ENCODE measurements at places on chromosomes 1 and 21. TPM values are rescaled to one million over a fixed set of nuclear protein-coding genes. Genes with fewer than 3 reads are reported as not detected.

- H3K27ac ChIP-seq: no peak overlapping the region
- peaks cover 46% of the 10 kb centered on the region for H3K36me3 ChIP-seq
- DNase-seq: no peak
- H3K4me1 ChIP-seq: peaks cover 32% of the 10 kb centered on the region
- no peaks in the 10 kb centered on the region for H3K27me3 ChIP-seq
Measured at GRCh38 chr1:214641214-214641895, 38.4 kb downstream of the CENPF start.

DNA sequence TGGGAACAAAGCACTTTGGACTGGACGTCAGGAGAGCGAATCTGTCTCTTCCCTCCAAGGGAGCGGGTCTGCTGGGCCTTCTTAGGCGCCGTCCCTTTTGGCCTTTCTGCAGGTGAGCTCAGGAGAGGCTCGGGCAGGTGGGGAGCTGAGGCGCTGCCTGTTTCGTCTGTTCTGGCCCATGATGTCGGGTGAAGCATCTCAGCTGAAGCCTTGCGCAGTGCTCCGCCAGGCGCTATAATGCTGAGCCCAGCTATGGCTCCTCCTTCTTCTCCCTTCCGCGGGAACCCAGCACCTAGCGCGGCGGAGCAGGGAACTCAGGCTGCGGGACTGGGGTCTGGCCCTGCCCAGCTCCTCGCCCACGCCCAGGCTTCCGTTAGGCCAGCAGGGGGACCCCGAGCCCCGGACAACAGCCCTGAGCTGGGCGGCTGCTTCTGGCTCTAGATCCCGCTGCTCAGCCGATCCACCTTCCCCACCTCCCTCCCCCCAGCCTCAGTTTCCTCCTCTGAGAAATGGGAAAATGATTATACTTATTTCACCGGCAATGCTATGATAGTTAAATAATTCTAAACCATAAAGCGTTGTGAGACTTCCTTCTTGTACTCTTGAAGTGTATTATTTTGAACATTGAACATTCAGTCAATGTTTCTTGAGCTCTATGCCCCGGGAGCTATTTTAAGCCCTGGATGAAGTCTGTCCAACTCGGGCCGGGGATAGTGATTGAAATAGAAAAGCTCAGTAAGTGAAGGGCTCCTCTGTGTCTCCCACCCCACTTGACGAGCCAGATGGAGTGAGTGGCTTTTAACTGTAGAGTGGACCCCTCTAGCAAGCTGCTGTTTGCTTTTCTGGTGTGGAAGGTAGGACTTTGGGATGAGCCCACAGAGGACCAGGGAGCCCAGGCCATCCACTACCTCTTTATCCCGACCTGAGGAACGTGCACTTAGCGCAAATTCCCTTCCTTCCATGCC lies 9.6 kb upstream of the ADORA1 start:
- peaks cover 9% of the 10 kb centered on the region for H3K4me1 ChIP-seq
- H3K36me3 ChIP-seq: no peaks in the 10 kb centered on the region
- peak; percentile 75 for DNase-seq
- peaks cover 41% of the 10 kb centered on the region for H3K27me3 ChIP-seq

DNA sequence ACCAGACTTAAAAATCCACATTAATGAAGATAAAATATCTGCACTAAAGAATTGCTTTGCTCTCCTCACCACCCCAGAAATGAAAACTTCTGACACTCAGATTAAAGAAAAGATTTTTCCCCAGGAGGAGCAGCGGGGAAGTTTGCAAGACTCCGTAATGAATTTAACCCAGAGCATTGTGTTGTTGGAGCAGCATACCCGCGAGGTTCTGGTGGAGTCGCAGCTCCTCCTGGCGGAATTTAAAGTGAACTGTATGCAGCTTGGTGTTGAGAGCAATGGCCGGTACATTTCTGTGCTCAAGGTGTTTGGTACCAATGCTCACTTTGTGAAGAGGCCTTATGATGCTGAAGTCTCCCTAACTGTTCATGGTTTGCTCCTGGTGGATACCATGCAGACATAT lies 46.4 kb downstream of the VPS13D start:
- peaks cover 56% of the 10 kb centered on the region for H3K36me3 ChIP-seq
- H3K4me1 ChIP-seq: peaks cover 1% of the 10 kb centered on the region
- no peak overlapping the region for H3K4me3 ChIP-seq
- H3K27ac ChIP-seq: no peak overlapping the region
- no peaks in the 10 kb centered on the region for H3K27me3 ChIP-seq

GRCh38 chr1:217392441-217392840 lies 238.4 kb downstream of the GPATCH2 start:
- no peaks in the 10 kb centered on the region for H3K4me1 ChIP-seq
- DNase-seq: peak; percentile 6

GRCh38 chr1:24236789-24237371 lies 49.8 kb upstream of the IFNLR1 start:
- peaks cover 10% of the 10 kb centered on the region for H3K27me3 ChIP-seq
- H3K4me1 ChIP-seq: peaks cover 8% of the 10 kb centered on the region
- H3K36me3 ChIP-seq: no peaks in the 10 kb centered on the region
- H3K27ac ChIP-seq: no peak overlapping the region
- DNase-seq: no peak

DNA sequence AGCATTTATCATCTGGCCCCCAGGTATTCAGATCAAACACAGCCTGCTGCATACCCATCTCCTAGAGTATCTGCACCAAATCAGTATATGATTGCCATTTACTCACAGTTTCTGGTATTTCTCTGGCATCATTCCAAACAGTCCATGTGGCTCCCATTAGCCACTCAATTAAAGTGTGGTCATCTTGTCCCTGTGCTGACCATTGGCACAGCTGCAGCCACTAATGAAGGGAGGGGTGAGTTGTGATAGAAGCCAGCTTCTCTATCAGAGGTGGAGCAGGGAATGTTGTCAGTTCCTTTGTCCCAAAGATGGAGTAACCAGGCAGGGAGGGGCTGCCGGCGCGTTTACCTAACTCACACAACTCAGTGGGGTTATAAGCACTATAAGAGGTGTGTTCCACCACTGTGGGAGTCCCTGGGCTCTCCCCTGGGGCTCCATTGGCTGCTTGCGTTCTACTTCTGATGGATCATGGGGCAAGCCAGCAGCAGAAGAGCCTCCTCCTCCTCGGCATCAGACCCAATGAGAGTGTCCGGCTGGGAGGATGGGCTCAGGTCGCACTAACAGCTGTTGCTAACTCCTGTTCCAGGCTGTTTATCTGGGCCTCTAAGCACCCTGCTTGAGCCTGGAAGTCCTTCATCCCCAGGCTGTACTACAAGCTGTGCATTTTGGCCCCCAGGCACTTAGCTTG lies 108.6 kb downstream of the GDAP2 start:
- DNase-seq: no peak
- no peaks in the 10 kb centered on the region for H3K36me3 ChIP-seq
- no peak overlapping the region for H3K4me3 ChIP-seq
- H3K27ac ChIP-seq: no peak overlapping the region
- no peaks in the 10 kb centered on the region for H3K4me1 ChIP-seq

GRCh38 chr1:21919520-21919919 lies 17.6 kb downstream of the HSPG2 start:
- no peak for DNase-seq
- no peaks in the 10 kb centered on the region for H3K27me3 ChIP-seq
- H3K4me1 ChIP-seq: no peaks in the 10 kb centered on the region
- H3K27ac ChIP-seq: no peak overlapping the region
- no peak overlapping the region for H3K4me3 ChIP-seq

GRCh38 chr1:100703716-100704115 lies 15.8 kb upstream of the VCAM1 start:
- peaks cover 2% of the 10 kb centered on the region for H3K27me3 ChIP-seq
- no peak for DNase-seq
- H3K4me1 ChIP-seq: no peaks in the 10 kb centered on the region
- no peak overlapping the region for H3K27ac ChIP-seq
- H3K36me3 ChIP-seq: no peaks in the 10 kb centered on the region

DNA sequence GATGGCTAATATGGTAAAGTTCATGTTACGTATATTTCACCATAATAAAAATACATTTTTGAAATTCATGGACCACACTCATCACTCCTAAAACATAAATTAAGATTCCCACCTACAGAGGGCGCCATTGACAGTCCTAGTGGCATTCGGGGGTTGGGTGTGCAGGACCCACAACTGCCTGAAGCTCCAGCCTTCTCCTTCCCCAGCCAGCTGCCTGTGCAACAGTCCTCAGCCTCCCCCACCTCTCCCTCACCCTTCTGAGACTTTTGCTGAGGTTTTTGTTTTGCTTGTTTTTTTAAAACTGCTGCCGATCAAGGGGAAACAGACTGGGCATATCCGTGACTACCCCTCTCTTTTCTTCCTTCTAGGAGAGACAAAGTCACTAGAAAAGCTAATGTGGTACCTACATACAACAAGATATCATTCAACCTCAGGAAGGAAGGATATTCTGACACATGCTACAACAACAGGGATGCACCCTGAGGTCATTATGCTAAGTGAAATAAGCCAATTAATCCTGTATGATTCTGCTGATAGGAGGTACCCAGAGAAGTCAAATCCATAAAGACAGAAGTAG lies 9.2 kb upstream of the EVA1C start:
- no peak overlapping the region for H3K27ac ChIP-seq
- peak; percentile 88 for DNase-seq
- no peaks in the 10 kb centered on the region for H3K36me3 ChIP-seq
- peaks cover 7% of the 10 kb centered on the region for H3K4me1 ChIP-seq
- H3K27me3 ChIP-seq: peaks cover 18% of the 10 kb centered on the region

GRCh38 chr1:190019717-190020116 lies 457.9 kb downstream of the BRINP3 start:
- no peaks in the 10 kb centered on the region for H3K27me3 ChIP-seq
- no peaks in the 10 kb centered on the region for H3K36me3 ChIP-seq
- no peaks in the 10 kb centered on the region for H3K4me1 ChIP-seq
- no peak for DNase-seq
- H3K4me3 ChIP-seq: no peak overlapping the region

DNA sequence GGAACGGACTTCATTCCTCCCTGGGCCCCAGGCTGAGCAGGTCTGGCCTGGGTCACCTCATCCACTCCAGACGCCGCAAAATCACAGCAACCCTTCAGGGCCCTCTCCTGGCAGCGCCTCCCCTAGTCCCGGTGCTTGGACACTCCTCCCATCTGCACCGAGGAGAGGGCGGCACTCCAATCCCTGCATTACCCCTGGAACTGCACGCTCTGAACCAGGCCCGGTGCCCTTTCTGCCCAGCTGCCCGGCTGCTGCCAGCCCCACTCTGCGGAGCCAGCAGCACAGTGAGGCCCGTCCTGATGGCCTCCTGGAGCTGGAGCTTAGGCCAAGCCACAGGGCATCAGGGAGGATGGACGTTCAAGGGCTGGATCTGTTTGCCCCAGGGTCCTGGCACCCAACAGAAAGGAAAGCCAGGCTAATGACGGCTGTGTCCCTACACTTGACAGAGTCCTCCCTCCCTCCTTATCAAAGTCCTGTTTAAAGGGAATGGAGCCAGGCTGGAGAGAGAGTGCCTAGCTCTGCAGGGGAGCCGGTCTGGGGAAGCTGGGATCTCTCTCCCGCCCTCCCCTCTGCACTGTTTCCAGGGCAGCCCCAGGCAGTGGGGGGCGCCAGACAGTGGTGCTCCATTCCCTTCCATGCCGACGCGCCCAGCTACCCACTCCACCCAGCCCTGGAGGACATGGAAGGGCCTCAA lies 12.7 kb downstream of the COL6A2 start:
- H3K27me3 ChIP-seq: no peaks in the 10 kb centered on the region
- no peaks in the 10 kb centered on the region for H3K4me1 ChIP-seq
- no peak overlapping the region for H3K27ac ChIP-seq
- H3K4me3 ChIP-seq: no peak overlapping the region
- no peak for DNase-seq

- no peaks in the 10 kb centered on the region for H3K4me1 ChIP-seq
- H3K27me3 ChIP-seq: no peaks in the 10 kb centered on the region
- no peak for DNase-seq
- H3K27ac ChIP-seq: no peak overlapping the region
- no peak overlapping the region for H3K4me3 ChIP-seq
Measured at GRCh38 chr1:104358621-104359020, 608.9 kb downstream of the AMY1C start.

DNA sequence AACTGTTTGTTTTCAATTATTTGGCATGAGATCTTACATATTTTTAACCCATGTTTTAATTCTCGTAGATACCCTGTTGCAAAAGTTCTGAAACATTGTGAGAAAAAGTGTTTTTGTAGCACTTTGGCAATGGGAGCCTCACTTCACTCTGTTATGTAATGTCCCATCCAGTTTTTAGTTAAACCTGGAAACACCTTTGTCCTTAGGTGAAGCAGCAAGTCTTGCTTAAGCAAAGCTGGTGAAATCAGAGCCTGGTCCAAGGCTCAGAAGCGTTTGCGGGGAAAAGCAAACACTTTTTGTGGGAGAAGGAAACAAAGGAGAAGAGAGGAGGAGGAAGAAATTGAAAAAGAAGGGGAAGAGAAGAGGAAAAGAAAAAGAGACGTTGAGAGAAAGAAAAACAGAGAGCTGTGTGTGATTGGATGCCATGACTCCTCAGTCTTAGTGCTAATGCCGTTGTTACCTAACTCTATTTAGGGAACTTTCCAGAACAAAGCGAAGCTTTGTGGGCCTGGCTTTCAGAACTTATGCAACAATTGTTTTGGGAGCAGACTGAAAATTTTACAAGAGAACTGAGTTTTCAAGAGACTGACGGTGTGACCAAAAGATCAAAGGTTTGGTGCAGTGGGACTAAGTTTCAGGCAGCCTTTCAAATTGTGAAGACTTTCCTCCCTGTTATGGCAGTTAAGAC lies 93.1 kb downstream of the NTMT2 start:
- H3K4me3 ChIP-seq: no peak overlapping the region
- H3K27me3 ChIP-seq: peaks cover 2% of the 10 kb centered on the region
- no peak for DNase-seq
- H3K4me1 ChIP-seq: no peaks in the 10 kb centered on the region
- H3K27ac ChIP-seq: no peak overlapping the region
- H3K36me3 ChIP-seq: no peaks in the 10 kb centered on the region

- no peak for DNase-seq
- no peaks in the 10 kb centered on the region for H3K4me1 ChIP-seq
- H3K36me3 ChIP-seq: no peaks in the 10 kb centered on the region
Measured at GRCh38 chr1:73273886-73274285, 924.1 kb downstream of the LRRIQ3 start.

GRCh38 chr1:201376464-201377374 lies 761 bp downstream of the TNNT2 start:
- H3K36me3 ChIP-seq: no peaks in the 10 kb centered on the region
- H3K4me3 ChIP-seq: no peak overlapping the region
- peaks cover 7% of the 10 kb centered on the region for H3K27me3 ChIP-seq
- DNase-seq: peak; percentile 57
- no peak overlapping the region for H3K27ac ChIP-seq

DNA sequence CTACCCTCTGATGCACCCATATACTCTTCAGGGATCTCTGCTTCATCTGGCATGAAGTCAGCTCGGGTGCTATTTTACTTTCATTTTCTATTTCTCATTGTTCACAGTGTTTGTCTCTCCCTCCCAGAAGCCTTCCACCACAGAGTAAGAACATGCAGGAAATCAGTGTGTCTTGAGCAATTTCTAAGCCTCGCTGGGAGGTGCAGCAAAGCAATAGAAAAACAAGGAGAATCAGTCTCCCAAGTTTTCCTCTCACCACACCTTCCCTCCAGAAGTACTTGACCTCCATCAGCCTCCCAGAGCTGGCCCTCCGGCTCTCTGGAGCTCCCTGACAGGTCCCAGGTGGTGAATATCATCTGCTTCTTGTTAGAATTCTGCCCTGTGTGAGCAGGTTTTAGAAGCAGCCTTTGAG lies 594.7 kb upstream of the CAMK1G start:
- H3K4me1 ChIP-seq: peaks cover 20% of the 10 kb centered on the region
- H3K27ac ChIP-seq: peak overlapping the region; percentile 77
- peak overlapping the region; percentile 74 for H3K4me3 ChIP-seq

- peaks cover 3% of the 10 kb centered on the region for H3K27me3 ChIP-seq
- H3K36me3 ChIP-seq: no peaks in the 10 kb centered on the region
- peak overlapping the region; percentile 85 for H3K27ac ChIP-seq
Measured at GRCh38 chr1:91124989-91125417, 103.2 kb upstream of the ZNF644 start.

GBP4 gene
- total RNA-seq: 29.5 TPM

IQGAP3 gene
- total RNA-seq: 11.2 TPM

SLC35F3 gene
- total RNA-seq: 10.9 TPM

ACOT11 gene
- total RNA-seq: 1.3 TPM

AIM2 gene
- 75.9 TPM for total RNA-seq
